ENCODE measurements at places on chromosomes 4 and X.

GRCh38 chr4:123479944-123480343 lies 83.3 kb downstream of the SPRY1 start:
- no peak for DNase-seq

DNA sequence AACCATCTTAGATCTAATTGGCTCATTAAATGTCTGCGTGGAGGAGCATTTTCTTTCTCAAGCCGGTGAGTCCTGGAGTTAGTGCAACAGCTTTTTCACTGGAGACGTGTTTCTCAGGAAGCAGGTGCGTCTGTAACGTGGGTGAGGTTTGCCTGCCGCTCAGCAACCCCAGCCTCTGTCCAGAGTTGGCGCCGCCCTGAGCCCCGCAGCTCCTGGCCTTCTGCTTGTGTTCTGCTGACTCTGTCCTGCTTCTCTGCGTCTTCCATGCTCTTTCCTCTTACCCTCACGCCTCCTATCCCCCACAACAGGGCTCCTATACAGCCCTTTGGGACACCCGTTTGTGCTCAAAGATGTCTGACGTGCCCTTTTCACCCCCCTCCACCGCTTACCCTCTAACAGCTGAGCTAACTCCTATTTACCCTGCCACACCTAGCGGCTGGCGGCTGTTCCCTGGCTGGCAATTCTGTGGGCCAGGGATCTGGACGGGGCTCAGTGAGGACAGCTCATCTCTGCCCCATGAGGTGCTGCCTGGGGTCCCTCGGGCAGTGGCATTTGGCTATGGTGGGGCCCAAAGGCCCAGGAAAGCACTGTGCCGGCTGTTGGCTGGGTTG lies 18.8 kb downstream of the DOK7 start:
- no peak for DNase-seq

DNA sequence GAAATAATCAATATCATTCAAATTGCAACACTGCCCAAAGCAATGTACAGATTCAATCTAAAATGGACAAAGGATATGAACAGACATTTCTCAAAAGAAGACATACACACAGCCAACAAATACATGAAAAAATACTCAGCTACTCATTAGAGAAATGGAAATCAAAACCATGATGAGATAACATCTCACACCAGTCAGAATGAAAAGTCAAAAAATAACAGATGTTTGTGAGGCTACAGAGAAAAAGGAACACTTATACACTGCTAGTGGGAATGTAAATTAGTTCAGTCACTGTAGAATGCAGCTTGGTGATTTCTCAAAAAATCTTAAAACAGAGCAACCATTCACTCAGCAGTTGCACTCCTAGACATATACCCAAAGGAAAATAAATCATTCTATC lies 205.2 kb downstream of the DKK2 start:
- DNase-seq = no peak

GRCh38 chr4:81471298-81471587 lies 464 bp downstream of the RASGEF1B start:
- no peak for DNase-seq

All from C1 segment of cervical spinal cord (tissue), 14 donors.